Pulmonary artery endothelial cell (primary cell): ENCODE measurements at places on chromosomes 5 and 9. TPM values are rescaled to one million over a fixed set of nuclear protein-coding genes. Genes with fewer than 3 reads are reported as not detected.

Gene AFAP1L1
- 108 and 150 TPM in 2 replicates for total RNA-seq

DNA sequence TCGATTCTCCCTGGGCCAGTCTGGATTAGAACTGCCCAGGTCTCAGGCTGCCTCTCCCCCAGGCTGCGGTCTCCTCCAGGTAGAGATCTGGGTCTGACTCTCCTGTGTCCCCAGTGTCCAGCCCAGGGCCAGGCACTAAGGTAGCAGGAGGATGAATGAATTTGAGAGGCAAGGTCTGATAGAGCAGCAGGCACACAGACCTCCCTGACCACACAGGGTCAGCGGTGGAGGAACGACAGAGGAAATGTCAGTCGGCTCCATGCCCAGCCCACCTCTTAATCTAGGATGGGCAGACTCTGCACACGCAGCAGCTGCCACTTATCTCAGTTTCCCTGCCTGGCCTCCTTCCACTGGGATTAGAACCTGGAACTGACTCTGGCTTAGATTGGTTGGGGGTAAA, 272.7 kb upstream of the MVB12B start:
- no peak for DNase-seq

- no peak for DNase-seq
Measured at GRCh38 chr5:152801886-152802285, 396.8 kb upstream of the NMUR2 start.

Gene STING1
- total RNA-seq: 89.4 and 92.2 TPM in 2 replicates

DNA sequence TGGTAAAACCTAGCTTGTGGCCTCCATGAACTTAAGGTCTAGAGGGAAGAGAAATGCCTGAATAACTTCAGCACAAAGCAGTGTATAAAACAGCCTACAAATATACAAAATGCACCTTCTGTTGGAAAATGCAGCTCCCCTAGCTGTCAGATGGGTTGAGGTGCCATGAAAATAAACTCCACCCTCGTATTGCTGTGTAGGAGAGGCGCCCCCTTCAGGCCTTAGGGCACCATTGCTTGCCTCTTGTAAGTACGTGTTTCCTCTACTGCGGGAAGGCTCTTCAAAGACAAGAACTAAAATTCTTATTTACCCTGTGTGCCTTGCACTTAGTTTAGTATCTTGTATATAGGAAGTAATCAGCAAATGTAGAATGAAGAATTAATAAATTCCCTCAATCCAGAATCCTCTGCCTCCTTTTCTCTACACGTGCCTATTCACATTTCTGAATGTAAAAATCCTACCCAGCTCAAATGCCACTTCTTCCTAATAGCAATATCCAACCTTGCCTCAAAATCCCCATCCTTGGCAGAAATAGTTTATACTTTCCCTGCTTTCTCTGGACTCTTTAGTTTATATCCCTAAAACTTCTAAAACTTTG, 393.7 kb upstream of the PDE4D start:
- DNase-seq: peak; percentile 39

GRCh38 chr5:32960340-32961058, 249.4 kb downstream of the NPR3 start:
- no peak for DNase-seq

DNA sequence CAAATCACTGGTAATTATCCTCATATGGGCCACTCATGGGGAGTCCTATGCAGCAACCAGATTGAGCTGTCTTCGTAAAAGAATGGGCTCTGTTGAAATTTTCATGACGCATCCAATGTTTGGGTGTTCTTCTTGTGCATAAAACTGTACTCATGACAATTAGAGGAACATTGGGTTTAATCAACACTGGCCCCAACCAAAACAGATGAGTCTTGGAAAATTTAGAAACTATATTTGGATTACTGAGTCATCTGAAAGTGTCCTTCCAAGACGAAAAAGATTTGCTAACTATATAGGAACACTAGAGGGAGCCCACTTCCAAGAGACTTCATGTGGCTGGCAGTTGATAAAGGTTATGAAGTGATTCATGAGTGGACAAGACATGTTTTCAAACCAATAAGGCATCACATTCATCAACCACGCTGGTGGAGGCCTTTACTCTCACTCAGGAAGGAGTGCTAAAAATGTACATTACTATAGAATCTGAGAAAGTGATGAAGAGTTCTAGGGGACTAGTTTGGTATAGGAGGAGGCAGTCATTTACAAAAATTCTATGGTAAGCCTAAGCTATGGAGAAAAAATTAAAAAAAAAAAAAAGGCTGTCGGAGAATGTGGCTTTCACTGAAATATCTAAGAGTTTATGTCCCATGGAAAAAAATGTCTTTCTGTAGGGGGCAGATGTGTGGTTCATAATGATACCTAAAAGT, 313.5 kb downstream of the PRDM9 start:
- DNase-seq: no peak

GRCh38 chr5:34008802-34009201, 952 bp upstream of the AMACR start:
- DNase-seq: no peak

DNA sequence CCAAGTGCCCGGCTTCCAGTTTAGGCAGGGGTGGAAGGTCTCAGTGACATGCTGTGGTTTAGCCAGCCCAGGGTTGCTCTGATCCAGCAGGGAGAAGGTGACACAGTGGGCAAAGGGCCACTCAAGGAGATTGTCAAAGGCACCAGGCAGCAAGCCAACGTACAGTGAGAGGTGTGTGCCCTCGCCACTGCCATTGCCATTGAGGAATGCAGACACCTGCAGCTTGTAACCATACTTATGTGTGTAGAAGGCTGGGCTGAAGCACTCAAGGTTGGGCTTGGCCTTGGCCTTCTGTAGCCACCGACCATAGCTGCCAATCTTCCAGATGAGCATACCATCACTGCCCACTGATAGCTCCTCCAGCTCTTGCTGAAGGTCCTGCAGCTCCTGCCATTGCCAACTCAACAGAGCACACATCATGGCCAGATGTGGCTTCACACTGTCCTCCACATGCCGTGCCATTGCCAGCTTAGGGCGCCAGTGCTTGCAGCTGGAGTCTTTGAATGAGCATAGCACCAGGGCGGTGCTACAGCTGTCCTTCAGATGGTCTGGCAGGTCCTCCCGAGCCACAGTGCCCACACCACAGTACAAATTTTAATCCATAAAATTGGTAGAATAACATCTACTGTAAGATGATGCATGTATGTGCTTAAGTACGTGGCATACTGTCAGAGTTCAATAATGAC, 59.7 kb upstream of the HMHB1 start:
- no peak for DNase-seq

- DNase-seq: no peak
Measured at GRCh38 chr5:41067714-41068568, 3.2 kb downstream of the MROH2B start.

GRCh38 chr5:116583862-116584222, 9.2 kb upstream of the SEMA6A start:
- DNase-seq: no peak

- no peak for DNase-seq
Measured at GRCh38 chr5:120684213-120684612, 220.1 kb downstream of the PRR16 start.

Gene LCN12
- not detected in 2 replicates for total RNA-seq
